CD4-positive, alpha-beta memory T cell (primary cell): ENCODE measurements at places on chromosomes 1 and 21. TPM values are rescaled to one million over a fixed set of nuclear protein-coding genes. Genes with fewer than 3 reads are reported as not detected.

Gene SPATA17
- not detected for polyA plus RNA-seq

Gene HSD3B1
- not detected for polyA plus RNA-seq

Gene GBP7
- polyA plus RNA-seq = not detected

Gene ANKRD45
- not detected for polyA plus RNA-seq

Gene PKP1
- not detected for polyA plus RNA-seq

Gene NGF
- polyA plus RNA-seq = not detected
